ENCODE measurements at places on chromosomes 2 and 18.

DNA sequence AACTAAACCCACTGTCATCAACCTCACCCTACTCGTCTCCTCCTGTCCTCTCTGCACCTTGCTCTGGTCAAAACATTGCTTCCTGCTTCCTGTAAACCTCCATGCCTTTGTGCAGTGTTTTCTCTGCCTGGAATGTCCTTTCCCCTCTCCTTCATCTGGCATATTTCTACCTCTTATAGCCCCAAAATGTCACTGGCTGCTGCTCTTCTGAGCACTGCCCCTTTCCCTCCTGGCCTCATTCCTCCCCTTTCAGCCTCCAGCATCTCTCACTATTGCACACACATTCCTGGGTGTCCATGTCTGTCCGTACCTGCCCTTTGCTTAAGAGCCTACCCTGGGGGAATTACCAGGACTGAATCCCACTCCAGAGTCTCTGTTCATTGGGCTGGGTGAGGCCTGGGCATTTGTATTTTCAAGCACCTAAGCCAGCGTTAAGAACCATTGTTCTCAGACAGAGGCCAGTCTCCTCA, 84.9 kb downstream of the MOGAT1 start:
- no peak for DNase-seq

GRCh38 chr2:235689427-235689853, 195.6 kb downstream of the AGAP1 start:
- no peak for DNase-seq

DNA sequence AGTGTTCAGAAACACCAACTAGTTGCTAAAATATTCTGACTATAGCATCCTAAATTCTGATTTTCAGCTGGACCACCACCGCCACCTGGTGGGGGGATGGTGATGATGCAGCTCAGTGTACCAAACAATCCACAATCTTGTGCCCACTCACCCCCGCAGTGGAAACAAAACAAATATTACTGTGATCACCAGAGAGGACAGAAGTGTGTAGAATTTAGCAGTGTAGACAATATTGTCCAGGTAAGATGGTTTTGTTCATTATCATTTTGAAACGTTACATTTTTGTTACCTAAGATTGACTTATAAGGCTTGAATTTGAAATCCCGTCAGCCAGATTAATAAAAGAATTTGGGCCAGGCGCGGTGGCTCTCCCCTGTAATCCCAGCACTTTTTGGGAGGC, 31.7 kb upstream of the UBXN4 start:
- DNase-seq, result peak; percentile 26

DNA sequence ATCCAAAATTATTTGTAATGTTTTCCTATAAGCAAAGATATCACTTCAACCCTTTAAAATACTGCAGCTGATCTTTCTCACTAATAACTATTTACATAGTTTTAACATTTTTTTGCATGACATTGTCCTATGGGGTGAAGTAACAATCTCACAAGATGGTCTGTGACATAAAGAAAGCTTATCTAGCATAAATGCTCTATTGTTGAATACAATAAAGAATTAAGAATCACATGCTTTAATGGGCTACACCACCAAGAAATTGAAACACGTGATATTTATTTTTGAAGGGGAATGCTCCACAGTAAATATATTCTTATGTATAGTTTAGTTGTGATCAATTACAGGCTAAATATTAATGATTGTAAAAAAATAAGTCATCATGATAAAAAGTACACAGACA, 441.1 kb downstream of the PTH2R start:
- DNase-seq, result no peak

- no peak for DNase-seq
Measured at GRCh38 chr2:238697193-238698071, 150.5 kb upstream of the TWIST2 start.

DNA sequence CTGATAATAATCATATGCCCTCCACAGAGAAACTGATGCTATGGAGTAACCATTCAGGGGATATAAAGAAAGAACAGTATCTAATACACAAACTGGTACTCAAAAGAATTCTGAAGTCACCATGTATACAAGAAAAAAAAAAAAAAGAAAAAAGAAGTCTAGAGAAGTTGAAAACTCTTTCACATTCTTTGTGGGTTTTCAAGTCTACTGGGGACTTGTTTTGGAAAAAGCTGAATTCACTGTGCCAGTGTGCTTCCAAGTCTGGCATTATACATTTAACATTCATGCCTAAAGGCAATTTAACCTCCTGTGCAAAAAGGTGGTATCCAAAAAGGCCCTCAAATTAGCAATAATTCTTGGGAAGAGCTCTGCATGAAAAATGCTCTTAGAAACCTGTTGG, 94.8 kb upstream of the ITGB6 start:
- no peak for DNase-seq

DNA sequence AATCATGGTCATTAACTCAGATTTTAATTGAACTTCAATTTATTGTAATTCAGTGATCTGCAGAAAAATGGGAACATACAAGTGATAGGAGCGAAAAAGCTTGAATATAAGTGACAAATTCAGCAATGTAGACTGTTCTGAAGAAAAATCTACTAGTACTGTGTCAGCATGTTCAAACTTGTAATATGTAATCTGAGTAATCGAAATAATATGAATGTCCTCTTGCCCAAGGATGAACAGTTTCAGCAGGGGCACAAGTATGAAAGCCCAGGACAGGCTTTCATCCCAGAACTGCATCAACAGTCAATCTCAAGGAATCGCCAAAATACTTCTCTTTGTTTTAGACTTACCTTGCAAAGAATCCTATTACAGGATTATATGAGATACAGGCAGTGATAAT, 1110.5 kb downstream of the LRP1B start:
- DNase-seq, result no peak

- no peak for DNase-seq
Measured at GRCh38 chr2:2902547-2903281, 474.9 kb downstream of the EIPR1 start.

DNA sequence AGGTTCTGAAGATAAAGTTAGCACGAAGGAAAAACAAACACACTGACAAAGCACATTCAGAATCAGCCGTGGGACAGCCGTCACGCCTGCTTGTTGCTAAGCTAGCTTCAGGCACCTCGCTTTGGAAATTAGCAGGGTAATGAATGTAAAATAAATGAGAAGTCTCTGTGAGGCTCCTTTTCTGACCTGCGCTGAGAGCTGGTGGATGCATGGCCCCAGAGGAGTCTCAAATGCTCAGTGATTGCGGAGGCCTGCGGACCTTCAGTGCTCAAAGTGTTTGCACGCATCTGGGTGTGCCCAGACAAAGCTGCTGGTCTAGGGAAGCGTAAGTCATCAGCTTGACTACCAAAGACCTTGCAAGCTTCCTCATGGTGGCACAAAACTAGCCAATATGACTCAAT, 50.6 kb downstream of the CD8B2 start:
- peak; percentile 70 for DNase-seq

GRCh38 chr2:100956081-100956480, 46.0 kb upstream of the RPL31 start:
- no peak for DNase-seq

GRCh38 chr2:39524061-39524460, 87.0 kb upstream of the MAP4K3 start:
- DNase-seq, result no peak

- peak; percentile 91 for DNase-seq
Measured at GRCh38 chr2:111042772-111043771, 77.6 kb upstream of the BCL2L11 start.

DNA sequence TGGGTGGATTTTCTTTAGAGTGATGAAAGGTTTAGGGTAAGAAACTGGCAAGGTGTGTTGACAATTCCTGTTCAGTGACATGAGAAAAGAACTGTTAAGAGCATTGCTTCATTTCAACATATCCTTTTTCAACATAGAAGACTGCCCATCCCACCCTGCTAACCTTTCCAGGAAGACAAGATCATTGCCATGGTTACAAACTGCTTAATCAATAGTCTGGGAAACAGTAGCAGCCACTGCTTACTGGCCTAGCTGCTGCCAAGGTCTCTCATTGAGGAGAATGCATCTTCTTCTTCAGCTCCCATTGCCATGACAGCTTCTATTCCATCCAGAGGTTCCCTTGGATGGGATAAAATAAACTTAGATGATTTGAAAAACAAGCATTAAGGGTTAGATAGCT, 212.1 kb downstream of the LRRTM1 start:
- DNase-seq, result no peak

DNA sequence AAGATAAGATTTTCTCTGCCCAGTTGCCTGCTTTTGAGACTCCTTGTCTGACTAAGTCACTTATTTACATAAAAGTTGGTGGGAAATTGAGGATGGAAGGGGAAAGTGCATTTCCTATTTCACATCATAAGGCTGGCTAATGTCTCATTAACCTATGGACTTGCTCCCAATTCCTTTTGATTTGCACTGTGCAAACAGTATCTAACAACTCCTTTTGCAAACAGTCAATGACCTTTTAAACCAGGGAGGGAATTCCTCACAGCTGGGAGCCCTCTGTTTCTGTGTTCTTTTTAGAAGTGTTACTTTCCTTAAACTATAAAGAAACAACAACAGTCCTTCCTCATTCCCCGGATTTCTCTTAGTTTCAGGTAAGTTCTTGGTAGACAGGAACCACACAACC, 272.8 kb downstream of the RND3 start:
- DNase-seq, result no peak

DNA sequence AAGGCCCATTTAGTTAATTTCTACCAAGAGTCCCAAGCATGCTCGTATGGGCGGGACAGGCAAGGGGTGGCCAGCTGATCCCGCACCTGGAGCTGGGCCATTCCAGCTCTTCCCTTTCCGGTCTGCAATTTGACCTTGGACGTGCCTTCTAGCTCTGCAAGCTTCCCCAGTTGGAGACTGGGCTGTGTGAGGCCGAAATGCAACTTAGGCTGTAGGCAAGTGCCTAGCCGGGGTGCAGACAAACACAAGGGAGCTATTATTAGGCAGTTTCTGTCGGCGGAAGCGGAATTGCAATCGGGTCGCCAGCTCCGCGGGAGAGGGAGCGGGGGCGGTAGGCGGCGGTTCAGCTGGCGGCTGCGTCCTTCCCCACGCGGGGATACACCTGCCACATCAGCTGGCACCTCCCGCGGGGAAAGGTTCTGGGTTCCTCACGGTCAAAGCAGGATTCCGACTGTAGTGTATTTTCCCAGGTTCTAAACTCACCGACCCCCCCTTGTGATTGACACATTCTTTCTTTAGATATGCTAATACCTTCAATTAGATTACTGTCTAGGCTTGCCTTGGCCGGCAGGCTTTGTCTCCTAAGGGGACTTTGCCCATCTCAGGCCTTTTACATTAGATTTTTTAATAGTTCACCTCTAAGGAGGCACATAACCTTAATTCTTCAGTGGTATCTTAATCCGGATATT, 17.1 kb upstream of the ZNF532 start:
- DNase-seq, result no peak

DNA sequence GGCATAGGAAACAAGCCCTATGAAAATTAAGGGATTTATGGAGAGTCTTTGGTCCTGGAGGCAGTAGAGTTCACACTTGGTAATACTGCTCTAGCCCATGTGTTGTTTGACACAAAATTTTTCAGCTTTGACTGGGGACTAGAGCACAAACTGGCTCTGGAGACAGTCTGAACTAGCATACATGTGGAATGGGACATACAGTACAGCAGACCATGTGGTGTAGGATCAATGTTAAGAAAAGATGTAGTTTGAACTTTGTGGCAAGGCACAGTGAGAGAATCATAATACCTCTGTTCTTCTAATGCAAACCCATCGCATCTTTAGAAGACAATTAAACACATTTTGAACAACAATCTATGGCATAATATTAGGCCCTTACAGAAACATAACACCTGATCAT, 521.5 kb upstream of the DDX18 start:
- DNase-seq, result no peak

DNA sequence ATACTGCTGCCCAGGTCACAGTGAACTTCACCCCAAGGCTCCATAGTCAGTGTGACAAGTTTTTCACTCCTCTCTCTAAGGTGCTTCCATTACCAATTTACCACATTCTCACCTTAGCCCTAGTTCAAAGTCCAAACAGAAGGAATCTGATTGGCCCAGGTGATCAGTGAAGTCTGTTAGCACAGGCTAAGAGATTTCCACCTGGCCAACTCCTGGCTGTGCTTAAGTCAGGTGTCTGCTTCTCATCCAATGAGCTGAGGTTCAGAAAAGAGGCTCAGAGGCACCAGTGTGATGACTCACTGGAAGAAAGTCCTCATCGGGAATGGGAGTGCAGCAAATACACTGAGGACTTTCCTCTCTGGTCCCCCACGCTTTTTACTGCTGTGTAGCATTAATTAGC, 164.4 kb upstream of the MGAT5 start:
- DNase-seq, result no peak

- no peak for DNase-seq
Measured at GRCh38 chr18:42087876-42088275, 132.8 kb downstream of the PIK3C3 start.

- peak; percentile 97 for DNase-seq
Measured at GRCh38 chr2:68365087-68365486, at the start of gene PLEK. Gene PLEK (plus strand): TSS chr2:68365282. CDS start chr2:68365352, 70 bp downstream.

DNA sequence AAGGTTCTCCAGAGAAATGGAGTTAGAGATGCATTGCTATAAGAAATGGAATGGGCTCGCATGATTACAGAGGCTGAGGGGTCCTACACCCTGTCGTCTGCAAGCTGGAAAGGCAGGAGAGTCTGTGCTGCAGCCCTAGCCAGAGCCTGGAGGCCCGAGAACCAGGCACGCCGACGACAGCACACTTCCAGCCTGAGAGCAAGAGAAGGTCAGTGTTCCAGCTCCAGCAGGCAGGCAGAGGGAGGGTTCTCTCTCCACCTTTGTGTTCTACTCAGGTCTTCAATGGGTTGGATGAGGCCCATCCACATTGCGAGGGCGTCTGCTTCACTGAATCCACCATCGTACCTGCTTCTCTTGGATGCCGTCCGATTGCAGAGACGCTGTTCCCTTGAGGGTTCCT, 177.6 kb upstream of the HDAC4 start:
- no peak for DNase-seq

GRCh38 chr2:146265656-146266055, 1579.2 kb upstream of the ACVR2A start:
- no peak for DNase-seq

GRCh38 chr2:132466428-132467028, 49.9 kb downstream of the GPR39 start:
- DNase-seq, result no peak

DNA sequence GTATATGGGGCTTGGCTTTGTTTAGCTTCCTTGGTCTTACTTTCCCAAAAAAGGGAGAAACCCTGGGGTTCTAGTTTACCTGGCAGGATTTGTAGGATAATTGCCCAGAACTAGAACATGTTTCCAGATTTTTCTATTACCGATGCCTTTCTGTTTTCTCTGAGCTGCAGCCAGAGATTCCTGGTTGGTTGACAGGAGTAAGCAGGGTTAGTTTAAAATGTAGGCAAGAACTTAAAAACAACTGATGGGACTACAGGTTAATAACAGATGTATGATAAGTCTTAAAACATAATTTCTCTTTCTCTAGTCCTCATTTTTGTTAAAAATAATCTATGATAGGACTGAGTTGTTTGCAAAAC, 38.9 kb upstream of the GMCL1 start:
- DNase-seq, result no peak

- no peak for DNase-seq
Measured at GRCh38 chr2:85549095-85549494, 10.1 kb downstream of the MAT2A start.

Data from inflammatory macrophage treated with lipopolysaccharide for 1 hour (primary cell).